Kidney tubule cell (primary cell): ENCODE measurements at places on chromosomes 2 and 18.

- no peak for DNase-seq
These were observed 26.1 kb upstream of the OTOF start for GRCh38 chr2:26504002-26504401.

DNA sequence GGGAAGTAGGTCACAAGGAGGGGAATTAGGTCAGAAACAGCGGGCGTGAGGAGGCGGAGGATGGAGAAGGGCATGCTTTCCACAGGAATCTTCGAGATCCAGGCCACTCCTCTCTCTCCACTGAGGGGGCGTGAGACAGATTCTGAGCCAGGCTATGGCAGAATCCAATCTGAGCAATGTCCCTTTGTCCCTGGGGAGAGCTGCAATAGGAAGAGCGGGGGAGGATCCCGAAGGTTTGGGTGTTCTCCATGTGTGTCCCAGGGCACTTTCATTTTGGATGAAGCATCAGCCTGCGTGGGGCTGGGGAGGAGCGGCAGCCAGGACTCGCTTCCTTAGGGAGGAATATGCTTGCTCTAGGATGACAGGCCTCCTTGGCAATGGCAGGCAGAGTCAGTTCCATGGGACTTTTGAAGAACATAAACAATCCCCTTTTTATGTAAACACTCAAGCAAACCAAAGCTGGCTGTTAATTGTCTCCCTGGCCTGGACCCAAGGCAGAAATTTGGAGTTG, 84.0 kb downstream of the LIPG start:
- no peak for DNase-seq

DNA sequence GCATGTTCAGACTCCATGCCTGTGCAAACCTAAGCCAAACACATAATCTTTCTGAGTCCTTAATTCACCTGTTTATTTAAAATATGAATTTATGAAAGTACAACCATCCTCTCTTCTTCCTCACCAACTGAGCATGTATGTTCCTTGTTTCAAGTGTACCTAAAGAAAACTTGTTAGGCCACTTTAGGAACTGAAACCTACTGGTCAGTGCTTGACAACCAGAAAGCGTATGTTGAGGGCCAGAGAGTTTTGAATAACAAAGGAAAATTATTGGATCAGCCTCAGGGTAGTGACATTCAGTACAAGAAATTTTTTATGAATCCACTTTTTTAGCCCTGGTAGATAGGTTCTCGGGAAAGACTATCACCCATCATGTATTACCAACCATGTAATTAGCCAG, 847.6 kb upstream of the CELF4 start:
- DNase-seq = no peak

GRCh38 chr2:53655256-53655655, 112.3 kb upstream of the CHAC2 start:
- no peak for DNase-seq

DNA sequence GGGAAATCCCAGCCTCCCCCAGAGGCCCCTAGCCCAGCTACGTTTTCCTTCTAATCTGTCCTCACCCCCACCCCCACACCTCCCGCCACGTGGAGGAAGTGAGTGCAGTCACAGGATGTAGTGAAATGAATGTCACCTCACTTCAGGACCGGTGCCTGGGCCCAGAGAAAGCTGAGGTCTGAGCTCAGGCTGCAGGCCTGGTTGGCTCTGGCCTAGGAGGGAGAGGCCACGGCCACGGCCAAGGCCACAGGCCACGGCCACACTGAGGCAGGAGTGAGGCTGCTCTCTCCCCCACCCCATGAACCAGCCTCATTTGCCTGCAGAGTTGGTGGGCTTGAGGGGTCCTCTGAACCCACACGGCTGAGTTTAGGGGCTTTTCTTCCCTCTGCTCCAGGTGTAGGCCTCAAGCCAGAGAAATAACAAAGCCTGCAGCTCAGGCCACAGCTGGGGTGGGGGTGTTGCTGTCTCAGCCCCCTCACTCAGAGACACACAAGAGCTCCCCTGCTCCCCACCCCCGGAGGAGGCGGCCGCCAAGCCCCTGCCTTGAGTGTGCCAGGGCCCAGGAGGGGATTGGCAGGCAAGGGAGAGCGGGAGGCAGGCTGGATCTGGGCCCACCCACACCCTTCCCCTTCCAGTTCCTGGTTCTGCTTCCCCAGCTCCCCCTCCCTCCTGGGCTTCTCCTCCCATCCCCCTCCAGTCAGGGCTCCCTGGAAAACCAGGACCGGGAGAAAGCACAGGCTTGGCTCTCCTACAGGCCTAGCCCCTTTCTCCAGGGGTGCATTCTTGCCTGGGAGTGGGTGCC, 27.0 kb downstream of the DNMT3A start:
- DNase-seq = no peak

DNA sequence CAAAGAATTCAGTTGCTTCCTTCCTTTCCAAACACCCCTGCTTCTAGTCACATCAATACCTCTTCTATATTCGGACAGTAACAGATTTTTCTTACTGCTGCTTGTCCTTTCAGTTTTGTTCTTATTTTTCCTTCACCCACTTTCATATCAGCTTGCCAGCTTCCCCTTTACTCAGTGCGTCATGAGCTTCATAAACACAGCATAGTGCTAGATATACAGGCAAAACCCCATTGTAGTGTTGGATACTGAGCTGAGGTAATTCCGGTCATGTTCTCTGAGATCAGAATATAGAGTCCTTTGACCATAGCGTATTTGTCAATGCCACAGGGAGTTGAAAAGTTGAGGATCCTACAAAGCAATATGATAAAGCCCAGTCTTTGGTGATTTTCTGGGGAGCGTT, 2.4 kb downstream of the FARP2 start:
- DNase-seq = no peak

- peak; percentile 83 for DNase-seq
These were observed 13.2 kb upstream of the SEH1L start for GRCh38 chr18:12934454-12935071.

DNA sequence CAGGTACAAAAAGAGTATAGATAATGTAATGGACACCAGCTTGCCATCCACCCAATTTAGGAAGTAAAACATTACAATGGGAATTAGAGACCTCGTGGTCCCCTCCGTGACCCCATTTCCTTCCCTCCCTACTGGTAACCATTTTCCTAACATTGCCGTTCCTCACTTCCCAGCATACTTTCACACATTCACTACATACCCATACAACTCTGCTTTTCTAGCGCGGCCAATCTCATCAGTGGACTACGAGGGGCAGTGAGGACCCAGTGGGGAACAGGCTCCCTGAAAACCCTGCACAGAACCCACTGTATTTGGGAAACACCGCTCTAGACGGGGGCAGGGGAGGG, 1.1 kb downstream of the ENOSF1 start:
- DNase-seq = peak; percentile 20

- peak; percentile 81 for DNase-seq
These were observed 20.6 kb downstream of the RPL37A start for GRCh38 chr2:216519154-216519762.

- DNase-seq = no peak
These were observed 48.2 kb downstream of the ARL4C start for GRCh38 chr2:234448506-234449184.

GRCh38 chr2:88596141-88596830, 31.0 kb downstream of the EIF2AK3 start:
- no peak for DNase-seq

- no peak for DNase-seq
These were observed 115.5 kb downstream of the ERBB4 start for GRCh38 chr2:212423089-212423488.

DNA sequence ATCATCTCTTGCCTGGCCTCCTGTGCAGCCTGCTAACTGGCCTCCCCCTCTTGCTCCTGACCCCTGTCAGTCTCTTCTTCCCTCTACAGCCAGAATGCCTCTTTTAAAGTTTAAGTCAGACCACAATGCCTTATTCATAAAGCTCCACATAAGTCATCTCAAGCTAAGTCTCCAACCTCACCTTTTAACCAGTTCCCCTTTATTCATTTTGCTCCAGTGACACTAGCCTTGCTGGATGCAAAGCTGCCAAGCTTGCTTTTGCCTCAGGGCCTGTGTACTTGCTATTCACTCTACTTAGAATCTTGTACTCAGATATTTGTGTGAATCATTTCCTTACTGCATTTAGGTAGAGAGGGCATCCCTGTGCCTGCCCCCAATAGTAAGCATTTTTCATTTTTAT, 180.9 kb downstream of the PDE1A start:
- DNase-seq = no peak

DNA sequence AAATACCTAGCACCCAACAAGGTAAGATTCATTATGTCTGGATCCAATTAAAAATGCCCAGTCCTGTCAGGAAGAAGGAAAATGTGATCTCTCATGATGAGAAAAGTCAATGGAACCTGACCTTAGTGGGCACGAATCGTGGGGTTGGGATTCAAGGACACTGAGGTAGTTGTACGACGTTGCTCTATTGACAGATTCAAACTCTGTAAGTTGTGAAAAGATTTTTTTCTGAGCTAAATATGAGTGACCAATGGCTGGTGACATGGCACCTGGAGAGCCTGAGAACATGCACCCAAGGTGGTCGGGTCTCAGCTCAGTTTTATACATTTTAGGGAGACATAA, 148.2 kb downstream of the NDUFA10 start:
- DNase-seq = no peak

- DNase-seq = no peak
These were observed 35.0 kb downstream of the ITGA6 start for GRCh38 chr2:172462373-172462848.

DNA sequence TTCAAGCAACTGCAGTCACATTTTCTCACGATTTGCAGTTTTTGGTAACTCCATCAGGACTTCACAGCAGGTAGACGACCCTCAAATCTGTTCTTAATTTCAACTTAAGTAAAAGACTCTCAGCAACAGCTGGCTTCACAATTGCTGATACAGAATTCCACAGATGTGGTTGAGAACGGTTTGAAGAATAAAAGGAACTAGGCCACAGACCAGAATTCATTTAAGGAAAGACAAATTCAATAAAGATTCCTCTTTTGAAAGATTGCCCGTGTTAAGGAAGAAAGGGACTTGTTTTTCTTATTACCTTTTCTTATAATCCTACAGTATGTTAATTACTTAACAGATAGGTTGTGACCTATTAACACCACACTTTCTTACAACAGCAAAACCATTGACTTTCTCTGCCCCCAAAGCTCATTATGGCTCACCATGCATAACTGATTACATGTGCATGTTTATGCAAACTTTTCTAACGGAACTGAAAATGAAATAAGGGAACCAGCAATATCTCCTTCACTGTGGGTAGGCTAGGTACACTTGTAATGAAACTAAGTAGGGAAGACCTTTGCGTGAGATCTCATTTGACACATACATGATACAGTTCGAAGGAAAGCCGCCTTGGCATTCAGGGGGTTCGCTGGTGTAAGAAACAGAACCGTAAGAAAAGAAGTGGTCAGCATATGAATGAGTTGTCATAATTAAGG, 4.7 kb upstream of the ZNF516 start:
- DNase-seq = no peak

- no peak for DNase-seq
These were observed 88.4 kb downstream of the DSEL start for GRCh38 chr18:67428158-67428557.

GRCh38 chr2:66446941-66447340, 12.0 kb downstream of the MEIS1 start:
- DNase-seq = no peak

- DNase-seq = peak; percentile 91
These were observed 221.6 kb downstream of the NCKAP5 start for GRCh38 chr2:133346654-133347053.

- peak; percentile 86 for DNase-seq
These were observed 86.6 kb downstream of the TMEM182 start for GRCh38 chr2:102848366-102848839.

- no peak for DNase-seq
These were observed 2.1 kb downstream of the EML6 start for GRCh38 chr2:54725343-54726099.

DNA sequence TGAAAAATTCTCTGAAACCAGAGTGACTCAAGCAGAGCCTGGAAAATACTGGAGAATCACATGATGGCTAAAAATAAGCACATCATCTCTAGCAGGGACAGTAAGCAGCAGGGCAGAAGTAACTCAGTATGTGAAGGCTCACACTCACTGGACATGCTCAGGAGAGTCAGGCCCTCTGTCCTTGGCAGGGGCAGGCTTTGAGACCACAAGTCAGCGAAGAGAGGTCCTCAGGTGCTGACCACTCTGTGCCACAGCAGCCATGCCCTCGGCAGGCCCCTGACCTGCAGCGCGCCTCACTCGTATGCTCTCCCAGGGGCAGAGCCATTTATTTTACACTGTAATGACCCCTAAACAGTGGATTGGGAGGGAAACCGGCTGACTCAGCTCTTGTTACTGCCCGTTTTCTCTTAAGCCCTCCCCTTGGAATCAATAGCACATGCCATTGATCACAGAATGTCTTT, 76.8 kb downstream of the MAPRE2 start:
- peak; percentile 43 for DNase-seq

- DNase-seq = no peak
These were observed 1618.6 kb upstream of the CELF4 start for GRCh38 chr18:39184176-39184575.

DNA sequence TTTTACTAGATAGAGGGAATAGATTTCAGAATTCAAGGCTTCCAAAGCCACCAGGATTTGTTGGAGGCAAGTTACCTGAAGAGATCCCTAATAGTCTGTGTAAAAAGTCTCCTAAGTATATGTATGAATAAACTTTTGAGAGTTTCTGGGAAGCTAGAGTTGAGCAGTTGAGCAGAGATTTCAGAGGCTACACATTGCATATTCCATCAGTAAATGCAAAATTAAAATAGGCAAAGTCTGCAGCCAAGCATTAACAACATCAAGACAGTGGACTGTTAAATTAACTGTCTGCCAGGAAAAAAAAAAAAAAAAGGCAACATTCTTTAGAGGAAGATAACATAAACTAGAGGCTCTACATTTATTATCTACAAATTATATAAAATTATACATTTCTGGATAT, 420.4 kb upstream of the TMEFF2 start:
- DNase-seq = no peak

DNA sequence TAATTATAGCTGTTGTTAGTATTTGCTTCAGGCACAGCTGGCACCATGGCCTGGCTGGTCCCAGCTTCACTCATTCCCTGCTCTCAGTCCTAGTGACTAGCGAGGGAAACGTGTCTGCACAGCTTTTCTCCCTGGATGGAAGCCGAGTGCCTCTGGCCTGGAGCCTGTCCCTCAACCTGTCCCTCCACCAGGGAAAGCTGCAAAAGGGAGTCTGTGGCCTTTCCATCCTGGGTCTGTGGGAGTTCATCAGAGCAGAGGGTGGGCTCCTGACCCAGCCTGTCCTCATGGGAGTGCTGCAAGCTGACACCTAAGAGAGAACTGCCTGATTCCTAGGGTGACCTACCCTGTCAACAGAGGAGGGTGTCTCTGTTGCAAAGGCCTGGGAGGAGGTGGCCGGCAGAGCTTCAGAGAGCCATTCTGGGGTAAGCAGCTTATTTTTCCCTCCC, 118.3 kb downstream of the CAPN13 start:
- DNase-seq = no peak

- DNase-seq = no peak
These were observed 24.2 kb downstream of the LIPG start for GRCh38 chr18:49585781-49586663.

- DNase-seq = no peak
These were observed 1.9 kb downstream of the ACTR1B start for GRCh38 chr2:97661927-97662326.

- DNase-seq = peak; percentile 52
These were observed 27.8 kb upstream of the RNF125 start for GRCh38 chr18:31990823-31991222.

- DNase-seq = no peak
These were observed 90.1 kb downstream of the TCF4 start for GRCh38 chr18:55497825-55498403.

- no peak for DNase-seq
These were observed 92.1 kb downstream of the TANC1 start for GRCh38 chr2:159060518-159060917.

- peak; percentile 73 for DNase-seq
These were observed 9.8 kb upstream of the ZNF397 start for GRCh38 chr18:35231052-35231451.
